Inflammatory macrophage treated with lipopolysaccharide for 4 hours (primary cell): ENCODE measurements at places on chromosomes 7 and 10.

- DNase-seq, result no peak
Observed at GRCh38 chr7:44333911-44334733, 8.7 kb upstream of the CAMK2B start.

DNA sequence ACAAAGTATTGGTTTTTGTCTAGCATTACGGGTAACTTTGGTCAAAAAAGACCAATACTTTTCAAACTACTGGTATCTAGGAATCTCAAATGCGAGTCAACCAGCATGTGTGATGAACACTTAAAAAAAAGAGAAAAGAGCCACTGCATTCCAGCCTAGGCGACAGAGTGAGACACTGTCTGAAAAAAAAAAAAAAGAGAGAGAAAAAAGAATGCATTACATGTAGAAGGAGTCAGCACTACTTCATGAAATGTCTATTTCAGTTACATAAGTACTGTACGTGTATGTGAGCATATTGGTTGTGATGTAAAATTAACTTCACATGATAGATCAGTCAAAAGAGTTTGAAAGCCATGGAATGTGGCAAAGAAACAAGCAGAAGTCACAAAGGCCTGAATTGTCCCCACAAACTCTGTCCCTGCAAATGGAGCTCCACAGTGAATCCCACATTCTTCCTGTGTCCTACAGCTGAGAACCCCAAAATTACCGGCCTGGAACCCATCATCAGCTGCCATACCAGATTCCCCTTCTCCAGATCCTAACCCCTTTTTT lies 1.6 kb downstream of the DENND11 start:
- DNase-seq, result peak; percentile 2

DNA sequence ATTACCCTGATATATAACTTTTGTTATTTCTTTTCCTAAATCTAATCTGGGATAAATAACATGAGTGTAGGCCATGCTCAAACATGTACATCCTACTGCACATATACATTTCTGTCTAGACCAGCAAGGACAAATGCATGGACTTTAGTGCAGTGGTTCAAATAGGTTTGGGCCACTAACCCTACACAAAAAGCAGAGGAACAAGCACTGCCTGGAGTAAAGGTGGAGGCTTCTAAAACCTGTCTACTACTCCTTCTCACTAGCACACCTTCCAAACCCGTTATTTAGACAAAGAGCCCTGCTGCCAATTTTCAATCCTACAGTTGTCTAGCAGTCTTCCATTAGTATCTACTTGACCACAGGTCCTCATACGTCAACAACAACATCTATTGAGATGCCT lies 34.8 kb downstream of the SGCE start:
- DNase-seq, result no peak

- DNase-seq, result no peak
Observed at GRCh38 chr10:11082526-11082925, 64.9 kb downstream of the CELF2 start.

- DNase-seq, result no peak
Observed at GRCh38 chr7:40747856-40748255, 613.1 kb downstream of the SUGCT start.

DNA sequence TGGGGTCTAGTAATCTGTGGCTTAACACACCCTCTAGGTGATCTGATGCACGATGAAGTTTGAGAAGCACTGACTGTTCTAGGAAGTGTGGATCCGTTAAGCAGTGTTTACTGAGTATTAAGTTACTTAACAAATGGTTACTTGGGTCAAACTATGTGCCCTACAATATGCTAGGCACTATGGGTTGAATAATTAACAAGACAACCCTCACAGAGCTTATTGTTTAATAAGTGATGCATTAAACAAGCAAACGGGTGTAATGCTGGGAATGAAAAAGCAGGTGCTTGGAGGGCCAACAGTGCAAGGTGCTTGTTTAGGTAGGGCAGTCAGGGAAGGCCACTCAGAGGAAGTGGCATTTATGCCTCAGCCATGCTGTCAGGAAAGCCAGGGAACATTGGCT lies 378.0 kb upstream of the PODXL start:
- no peak for DNase-seq
